H1 (cell line): ENCODE measurements at places on chromosomes 4 and X. TPM values are rescaled to one million over a fixed set of nuclear protein-coding genes. Genes with fewer than 3 reads are reported as not detected.

The ADH1A gene
- polyA plus RNA-seq = not detected in 2 replicates

The DOK7 gene
- 0.32 and 0.36 TPM in 2 replicates for polyA plus RNA-seq

The PRSS12 gene
- polyA plus RNA-seq = 2.5 and 2.6 TPM in 2 replicates

The MAGEC2 gene
- polyA plus RNA-seq = not detected in 2 replicates

The STARD8 gene
- 1.8 and 2.8 TPM in 2 replicates for polyA plus RNA-seq

The MTHFD2L gene
- 4.4 and 5.4 TPM in 2 replicates for polyA plus RNA-seq

The F11 gene
- polyA plus RNA-seq = 0.27 and 0.55 TPM in 2 replicates

The GALNTL6 gene
- 0.03 and 0.22 TPM in 2 replicates for polyA plus RNA-seq

The KDR gene
- 29.1 and 69.3 TPM in 2 replicates for polyA plus RNA-seq

The TSPAN7 gene
- polyA plus RNA-seq = 34.3 and 37.7 TPM in 2 replicates

The TMEM165 gene
- 123 and 125 TPM in 2 replicates for polyA plus RNA-seq

The CSN1S1 gene
- not detected in 2 replicates for polyA plus RNA-seq

The GABRB1 gene
- polyA plus RNA-seq = 0.24 and 0.38 TPM in 2 replicates

DNA sequence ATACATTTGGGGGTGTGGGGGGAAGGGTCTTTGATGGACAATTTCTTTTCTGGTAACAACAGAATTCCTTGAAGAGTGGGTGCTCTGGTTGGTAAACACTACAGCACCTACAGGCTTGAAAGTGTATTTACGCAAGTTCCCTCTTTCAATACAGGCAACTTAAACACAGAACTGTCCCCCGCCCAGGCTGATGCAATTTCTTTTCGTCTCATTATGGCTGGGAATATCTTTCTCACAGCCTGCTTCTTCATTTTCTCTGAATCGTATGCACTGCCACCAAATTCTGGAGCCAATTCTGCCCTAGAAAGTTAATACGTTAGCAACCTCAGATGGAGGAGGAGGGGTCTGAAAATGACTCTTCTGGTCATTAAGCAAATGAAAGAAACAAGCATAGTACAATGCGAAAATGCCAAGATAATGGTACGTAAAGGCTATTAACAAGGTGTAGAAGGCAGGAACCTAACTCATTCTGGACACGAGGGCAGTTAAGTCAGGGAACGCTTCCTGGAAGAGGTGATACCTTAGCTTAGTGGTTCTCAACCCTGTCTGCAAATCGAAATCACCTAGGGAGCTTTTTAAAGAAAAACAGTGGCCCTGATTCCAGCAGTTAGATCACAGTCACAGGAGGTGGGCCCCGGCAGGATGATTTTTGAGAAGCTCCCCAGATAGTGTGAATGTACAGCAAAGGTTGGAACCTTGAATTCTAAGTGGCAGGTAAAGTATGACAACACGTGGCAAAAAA, 1.0 kb downstream of the AGA start:
- peak overlapping the region; percentile 74 for H3K4me3 ChIP-seq
- H3K36me3 ChIP-seq = no peaks in the 10 kb centered on the region
- DNase-seq = peak; percentile 47
- peak overlapping the region; percentile 92; the same call in 1 of the 2 replicates for H3K27ac ChIP-seq

DNA sequence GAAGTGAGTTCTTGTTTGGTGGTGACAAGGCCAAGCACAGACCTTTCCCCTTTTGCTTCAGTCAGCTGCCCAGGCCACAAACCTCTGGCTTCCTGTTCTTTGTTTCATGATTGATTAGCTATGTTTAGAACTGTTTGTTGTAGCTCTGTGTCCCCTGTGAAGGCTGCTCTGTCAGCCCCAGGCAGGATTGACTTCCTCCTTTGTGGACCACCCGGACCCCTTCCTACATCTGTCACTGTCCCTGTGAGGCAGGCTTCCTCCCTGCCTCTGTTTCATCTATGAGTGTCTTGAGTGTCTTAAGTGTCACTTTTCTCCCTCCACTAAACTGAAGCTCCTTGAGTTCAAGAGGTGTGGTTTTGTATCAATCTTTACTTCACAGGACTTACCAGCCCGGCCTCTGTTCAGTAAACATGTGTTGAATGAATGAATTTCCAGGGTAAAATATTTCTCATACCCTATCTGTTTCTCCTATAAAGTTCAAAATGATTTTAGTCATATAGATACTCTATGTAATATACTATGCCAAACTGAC, 83.5 kb downstream of the ZNF674 start:
- H3K27me3 ChIP-seq = no peaks in the 10 kb centered on the region
- no peak overlapping the region for H3K27ac ChIP-seq
- H3K4me1 ChIP-seq = no peaks in the 10 kb centered on the region

DNA sequence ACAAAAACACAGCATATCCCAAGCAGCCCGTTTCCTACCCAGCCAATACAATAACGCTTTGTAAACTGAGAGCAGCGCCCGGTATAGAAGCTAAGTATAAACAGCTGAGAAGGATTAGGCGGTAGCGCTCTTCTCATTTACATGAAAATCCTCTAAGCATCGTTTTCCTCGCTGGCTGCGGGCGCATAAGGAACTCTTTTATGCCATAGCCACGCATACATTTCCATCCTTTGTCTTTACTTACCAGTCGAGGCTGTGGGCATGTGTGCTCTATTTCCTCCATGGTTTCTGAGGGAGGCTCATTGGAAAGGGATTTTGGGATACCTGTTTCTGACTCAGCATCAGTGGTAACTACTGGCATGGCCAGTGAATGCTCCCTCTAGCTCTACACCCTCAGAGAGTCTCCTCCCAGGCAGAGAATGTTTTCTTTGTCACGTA, 383 bp downstream of the PCYT1B start:
- H3K36me3 ChIP-seq = no peaks in the 10 kb centered on the region
- no peaks in the 10 kb centered on the region; the same call in 1 of the 2 replicates for H3K4me1 ChIP-seq
- H3K4me3 ChIP-seq = peak overlapping the region; percentile 73

DNA sequence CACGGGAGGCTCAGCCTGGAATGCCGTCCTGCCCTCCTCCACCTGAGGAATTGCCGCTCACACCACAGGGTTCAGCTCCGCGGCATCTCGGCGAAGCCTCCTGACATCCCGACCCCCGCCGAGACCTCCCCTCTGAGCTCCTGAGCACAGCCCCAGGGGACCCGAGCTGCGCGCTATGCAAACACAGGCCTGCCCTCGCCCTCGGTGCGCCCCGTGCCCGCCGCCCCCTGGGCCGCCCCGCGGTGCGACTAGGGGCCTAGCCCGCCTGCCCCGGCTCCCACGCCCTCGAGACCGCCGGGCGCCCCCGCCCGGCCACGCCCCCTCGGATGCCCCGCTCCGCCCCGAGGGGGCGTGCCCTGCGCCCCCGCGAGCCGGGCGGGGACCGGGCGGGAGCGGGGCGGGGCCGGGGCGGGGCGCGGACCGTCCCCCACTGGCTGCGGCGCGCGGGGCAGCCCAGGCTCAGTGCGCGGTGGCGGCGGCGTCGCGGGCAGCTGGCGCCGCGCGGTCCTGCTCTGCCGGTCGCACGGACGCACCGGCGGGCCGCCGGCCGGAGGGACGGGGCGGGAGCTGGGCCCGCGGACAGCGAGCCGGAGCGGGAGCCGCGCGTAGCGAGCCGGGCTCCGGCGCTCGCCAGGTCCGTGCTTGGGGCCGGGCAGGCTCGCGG, at the start of gene FGFR3:
Gene FGFR3 (plus strand): TSS at position 462 of the 664 bp plus-strand sequence. CDS start 642 bp downstream, outside the sequence.
- peaks cover 8% of the 10 kb centered on the region for H3K4me1 ChIP-seq
- no peaks in the 10 kb centered on the region for H3K36me3 ChIP-seq
- peak; percentile 47 for DNase-seq
- H3K27ac ChIP-seq = no peak within 1 kb of the TSS
- H3K4me3 ChIP-seq = peak within 1 kb of the TSS; percentile 63

GRCh38 chrX:29691044-29691443, 524.3 kb upstream of the MAGEB2 start:
- H3K4me1 ChIP-seq = no peaks in the 10 kb centered on the region
- DNase-seq = no peak
- H3K4me3 ChIP-seq = no peak overlapping the region
- H3K36me3 ChIP-seq = no peaks in the 10 kb centered on the region
- H3K27ac ChIP-seq = no peak overlapping the region

DNA sequence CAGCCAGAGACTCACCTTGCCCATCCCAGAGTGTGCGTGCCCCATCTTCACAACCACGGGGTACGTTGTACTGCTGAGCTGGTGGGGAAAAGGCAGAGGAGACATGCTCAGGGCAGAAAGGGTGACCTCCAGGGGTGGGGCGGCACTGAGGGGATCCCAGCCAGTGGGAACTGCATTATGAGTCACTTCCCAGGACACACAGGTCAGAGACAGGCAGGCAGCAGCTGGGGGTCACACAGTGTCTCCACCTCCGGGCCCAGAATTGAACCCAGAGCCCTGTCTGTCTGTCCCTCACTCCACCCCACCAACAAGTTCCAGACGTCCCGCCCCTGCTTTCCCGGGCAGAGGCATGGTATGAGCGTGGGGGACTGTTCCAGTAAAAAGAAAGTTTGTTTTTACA, 4.8 kb upstream of the TIMP1 start:
- H3K27me3 ChIP-seq = no peaks in the 10 kb centered on the region
- no peak overlapping the region for H3K27ac ChIP-seq
- no peaks in the 10 kb centered on the region for H3K36me3 ChIP-seq
- no peak for DNase-seq

- H3K4me3 ChIP-seq = no peak overlapping the region
- no peaks in the 10 kb centered on the region for H3K4me1 ChIP-seq
- DNase-seq = peak; percentile 43
- no peaks in the 10 kb centered on the region for H3K36me3 ChIP-seq
Observed at GRCh38 chr4:8694651-8695151, 102.1 kb downstream of the CPZ start.

DNA sequence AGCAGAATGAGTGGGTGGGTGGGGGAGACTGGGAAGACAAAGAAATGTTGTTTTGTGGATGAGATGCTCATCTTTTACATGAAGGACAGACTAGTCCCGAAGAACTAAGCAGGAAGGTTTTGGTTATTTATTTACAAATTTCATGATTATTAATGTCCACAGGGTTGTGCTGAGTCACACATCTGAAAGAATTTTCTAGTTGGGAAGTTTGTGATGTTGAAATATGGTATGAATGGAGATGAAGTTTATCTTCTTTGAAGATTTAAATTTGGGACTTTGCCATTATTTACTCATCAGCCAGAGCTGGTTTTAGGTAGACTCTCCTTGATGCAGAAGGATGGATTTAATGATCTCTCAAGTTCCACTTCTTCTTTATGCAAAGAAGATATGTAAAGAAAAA, 75.5 kb downstream of the MOSPD2 start:
- no peaks in the 10 kb centered on the region for H3K36me3 ChIP-seq
- H3K4me1 ChIP-seq = no peaks in the 10 kb centered on the region
- no peak for DNase-seq
- no peak overlapping the region for H3K27ac ChIP-seq
- no peaks in the 10 kb centered on the region for H3K27me3 ChIP-seq

- no peak for DNase-seq
- H3K36me3 ChIP-seq = no peaks in the 10 kb centered on the region
- H3K4me3 ChIP-seq = no peak overlapping the region
- H3K4me1 ChIP-seq = no peaks in the 10 kb centered on the region
Observed at GRCh38 chrX:106672527-106672926, 54.0 kb upstream of the RNF128 start.

DNA sequence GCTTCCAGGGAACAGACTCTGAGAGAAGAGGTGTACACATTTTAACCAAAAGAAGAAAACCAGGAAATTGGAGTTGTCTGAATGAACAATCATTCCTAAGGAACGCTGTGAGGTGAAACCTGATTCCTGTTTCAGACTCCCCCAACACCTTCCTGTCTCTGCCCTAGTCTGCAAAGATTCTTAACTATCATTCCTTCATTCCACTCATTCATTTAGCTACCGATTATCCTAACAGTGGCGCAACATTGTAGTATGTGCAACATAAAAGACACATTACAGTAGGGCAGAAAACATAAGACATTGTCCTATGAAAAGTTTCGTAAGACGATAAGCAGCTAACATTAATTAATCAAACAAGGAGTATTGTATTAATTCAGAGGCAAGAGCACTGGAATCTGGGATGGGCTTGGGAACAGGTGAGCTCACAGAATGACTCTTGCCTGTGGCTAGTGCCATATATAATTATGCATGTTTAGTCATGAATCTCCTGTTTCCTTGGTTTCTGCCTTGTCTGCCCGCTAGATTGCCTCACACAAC, 23.8 kb upstream of the ADH7 start:
- H3K36me3 ChIP-seq = no peaks in the 10 kb centered on the region
- no peaks in the 10 kb centered on the region for H3K27me3 ChIP-seq
- no peak overlapping the region for H3K4me3 ChIP-seq
- no peak overlapping the region for H3K27ac ChIP-seq
- no peaks in the 10 kb centered on the region for H3K4me1 ChIP-seq

- no peaks in the 10 kb centered on the region for H3K4me1 ChIP-seq
- H3K36me3 ChIP-seq = no peaks in the 10 kb centered on the region
- H3K4me3 ChIP-seq = no peak overlapping the region
- no peak for DNase-seq
- no peak overlapping the region for H3K27ac ChIP-seq
Observed at GRCh38 chrX:29587107-29587506, 628.3 kb upstream of the MAGEB2 start.

- H3K4me1 ChIP-seq = no peaks in the 10 kb centered on the region
- DNase-seq = no peak
- no peaks in the 10 kb centered on the region for H3K27me3 ChIP-seq
- H3K4me3 ChIP-seq = no peak overlapping the region
- H3K36me3 ChIP-seq = no peaks in the 10 kb centered on the region
Observed at GRCh38 chr4:47355568-47355967, 107.9 kb downstream of the COMMD8 start.

- DNase-seq = no peak
- no peak overlapping the region for H3K4me3 ChIP-seq
- no peaks in the 10 kb centered on the region for H3K27me3 ChIP-seq
- no peak overlapping the region for H3K27ac ChIP-seq
- H3K36me3 ChIP-seq = no peaks in the 10 kb centered on the region
- H3K4me1 ChIP-seq = no peaks in the 10 kb centered on the region
Observed at GRCh38 chrX:125340490-125340889, 20.8 kb downstream of the TEX13C start.

GRCh38 chr4:154622598-154622997, 10.1 kb upstream of the FGG start:
- no peak overlapping the region for H3K4me3 ChIP-seq
- no peaks in the 10 kb centered on the region for H3K27me3 ChIP-seq
- no peak for DNase-seq
- H3K4me1 ChIP-seq = peaks cover 4% of the 10 kb centered on the region
- H3K36me3 ChIP-seq = no peaks in the 10 kb centered on the region

GRCh38 chr4:123966990-123967769, 570.6 kb downstream of the SPRY1 start:
- H3K27me3 ChIP-seq = no peaks in the 10 kb centered on the region
- H3K4me1 ChIP-seq = no peaks in the 10 kb centered on the region
- H3K27ac ChIP-seq = no peak overlapping the region
- H3K4me3 ChIP-seq = no peak overlapping the region
- no peak for DNase-seq
- H3K36me3 ChIP-seq = no peaks in the 10 kb centered on the region

DNA sequence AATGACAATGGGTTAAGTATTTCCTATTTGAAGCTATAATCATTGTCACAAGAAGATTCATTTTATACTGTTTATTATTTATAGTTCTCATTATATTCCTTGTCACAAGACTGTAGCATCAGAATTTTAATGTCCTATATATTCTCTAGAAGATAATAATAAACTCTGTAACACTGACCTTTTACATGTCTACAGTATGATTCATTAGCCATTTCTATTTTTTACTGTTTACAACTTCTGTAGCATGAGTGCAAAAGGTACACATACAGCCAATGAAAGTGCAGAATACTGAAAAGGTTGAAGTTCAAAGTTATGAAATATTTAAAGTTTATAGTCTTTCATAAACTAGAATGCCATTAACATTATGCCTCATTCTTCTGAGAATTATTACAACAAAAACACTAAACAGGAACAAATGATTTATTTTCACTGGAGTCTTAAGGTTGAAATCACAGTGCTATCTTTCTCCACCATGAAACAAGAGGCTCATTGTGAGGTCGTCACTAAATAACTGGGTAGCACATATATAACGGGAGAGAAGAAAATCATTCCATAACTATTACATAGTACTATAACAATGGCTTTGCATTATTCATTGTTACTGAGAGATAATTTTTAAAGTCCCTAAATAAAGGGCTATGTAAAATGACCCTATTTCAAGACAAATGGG, 4.9 kb downstream of the PRR32 start:
- H3K36me3 ChIP-seq = no peaks in the 10 kb centered on the region
- H3K4me3 ChIP-seq = no peak overlapping the region
- no peaks in the 10 kb centered on the region for H3K27me3 ChIP-seq
- no peaks in the 10 kb centered on the region for H3K4me1 ChIP-seq
- H3K27ac ChIP-seq = no peak overlapping the region
